Activated CD8-positive, alpha-beta memory T cell treated with anti-CD3 and anti-CD28 coated beads for 48 hours (primary cell): ENCODE measurements at places on chromosomes 2 and 18.

DNA sequence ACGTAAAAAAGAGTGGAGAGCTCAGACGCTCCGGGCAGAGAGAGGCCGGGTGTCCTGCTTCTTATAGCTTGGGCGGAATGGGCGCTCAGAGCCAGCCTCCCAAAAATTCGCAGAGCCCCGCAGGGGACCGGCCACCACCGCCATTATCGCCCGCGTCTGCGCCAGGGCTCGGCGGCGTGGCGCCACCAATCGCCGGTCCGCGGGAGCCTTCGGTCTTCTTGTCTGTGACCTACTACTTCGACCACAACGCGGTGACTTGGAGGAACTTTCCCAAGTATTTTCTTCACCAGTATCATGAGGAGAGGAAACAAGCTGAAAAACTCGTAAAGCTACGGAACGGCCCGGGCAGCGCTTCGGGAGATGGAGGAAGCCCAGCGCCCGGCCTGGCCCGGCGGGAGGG, 1138.1 kb upstream of the CHAC2 start:
- DNase-seq, result no peak

DNA sequence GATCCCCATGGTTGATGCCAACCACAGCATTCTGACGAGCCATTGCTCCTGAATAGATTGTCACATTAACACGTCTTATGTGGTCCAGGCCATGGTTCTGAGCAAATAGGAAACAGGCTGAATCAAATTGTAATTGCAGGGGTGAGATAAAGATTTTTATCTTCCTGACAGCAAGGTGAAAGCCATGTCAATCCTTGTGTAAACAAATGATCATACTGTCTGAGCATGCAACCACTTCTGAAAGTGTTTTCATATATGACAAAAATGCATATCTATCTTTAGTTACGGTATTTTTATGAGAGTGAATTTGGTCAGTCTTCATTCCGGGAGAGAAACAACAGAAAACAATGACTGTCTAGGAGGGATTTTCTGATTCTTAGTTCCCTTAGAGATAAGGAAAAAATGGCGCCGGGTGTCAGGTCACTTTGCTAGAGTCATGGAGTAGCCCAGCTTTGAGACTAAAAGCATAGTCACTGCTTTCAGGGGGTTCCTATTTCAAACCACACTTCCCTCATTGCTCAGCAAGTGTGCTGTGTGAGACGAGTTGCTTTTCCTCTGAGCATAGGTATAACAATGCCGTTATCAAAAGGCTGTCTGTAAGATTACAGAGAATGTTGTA, 958.9 kb downstream of the DCDC2C start:
- DNase-seq, result no peak

DNA sequence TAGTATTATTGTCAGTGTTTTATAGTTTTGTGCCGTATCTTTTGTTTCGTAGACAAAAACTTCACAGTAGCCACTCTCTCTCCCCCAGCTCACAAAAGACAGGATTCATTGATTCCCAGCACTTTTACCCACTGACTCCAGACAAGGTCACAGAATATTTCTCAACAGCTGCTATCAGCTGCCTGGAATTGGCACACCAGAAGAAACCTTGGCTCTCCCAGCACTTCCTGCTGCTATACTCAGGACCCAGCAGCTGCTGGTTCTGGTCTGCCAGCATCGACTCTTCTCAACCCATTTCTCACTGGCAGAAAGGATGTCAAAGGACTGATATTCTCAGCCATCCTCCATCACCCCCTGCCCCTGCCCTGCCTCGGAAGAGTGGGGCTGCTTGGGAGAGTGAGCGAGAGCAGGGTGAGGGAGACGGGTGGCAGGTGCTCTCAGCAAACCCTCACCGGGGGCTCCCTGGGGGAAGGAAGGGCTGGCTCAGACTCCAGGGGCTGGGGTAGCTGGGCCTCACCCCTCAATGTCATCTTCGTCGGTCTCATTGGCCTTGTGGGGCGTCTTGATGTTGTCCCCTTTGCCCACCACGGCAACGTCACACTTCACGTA, 6.1 kb upstream of the OTOF start:
- DNase-seq, result no peak

DNA sequence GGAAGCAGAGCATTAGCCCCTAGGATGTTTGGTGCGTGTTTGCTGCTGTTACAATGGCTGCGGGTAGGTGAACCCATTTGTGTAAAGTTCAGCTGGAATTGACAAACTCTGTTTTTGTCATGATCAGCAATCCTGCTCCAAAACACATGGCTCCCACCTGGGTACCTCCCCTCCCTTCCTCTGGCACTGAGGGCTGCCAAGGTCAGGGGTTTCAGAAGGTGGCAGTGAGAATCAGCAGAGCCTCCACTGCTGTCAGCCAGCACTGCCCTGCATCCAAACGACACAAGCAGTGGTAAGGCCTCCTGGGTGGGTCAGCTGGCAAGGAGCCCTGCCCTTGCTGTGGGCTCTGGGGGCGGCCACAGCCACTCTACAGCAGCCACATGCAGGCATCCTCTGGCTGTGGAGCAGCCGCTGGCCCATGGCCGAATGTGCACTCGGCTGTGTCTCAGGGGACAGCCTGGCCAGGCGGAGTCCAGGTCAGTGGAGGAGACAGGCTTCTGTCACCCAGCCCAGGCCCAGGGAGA, 32.8 kb upstream of the LDLRAD4 start:
- DNase-seq, result no peak

DNA sequence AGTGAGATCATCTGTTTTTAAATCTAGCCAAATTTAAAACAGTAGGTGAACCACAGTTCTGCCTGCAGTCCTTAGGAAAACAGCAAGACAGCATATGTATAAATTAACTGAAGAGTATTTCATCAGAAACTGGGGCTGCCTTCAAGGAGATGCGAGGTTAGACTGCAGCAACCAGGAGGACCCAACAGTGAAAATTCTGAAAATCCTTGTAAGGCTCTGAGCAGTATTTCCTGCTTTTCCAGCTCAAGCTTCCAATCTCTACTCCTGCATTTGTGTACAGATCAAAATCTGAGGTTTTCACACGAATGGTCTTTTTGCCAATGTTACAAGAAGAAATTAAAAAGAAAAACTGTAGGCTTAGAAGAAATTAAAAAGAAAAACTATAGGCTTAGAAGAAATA, 43.7 kb downstream of the CERKL start:
- no peak for DNase-seq

GRCh38 chr2:147100406-147101035, 744.3 kb upstream of the ACVR2A start:
- DNase-seq, result no peak

- no peak for DNase-seq
Measured at GRCh38 chr2:190563646-190564045, 29.1 kb upstream of the NEMP2 start.

DNA sequence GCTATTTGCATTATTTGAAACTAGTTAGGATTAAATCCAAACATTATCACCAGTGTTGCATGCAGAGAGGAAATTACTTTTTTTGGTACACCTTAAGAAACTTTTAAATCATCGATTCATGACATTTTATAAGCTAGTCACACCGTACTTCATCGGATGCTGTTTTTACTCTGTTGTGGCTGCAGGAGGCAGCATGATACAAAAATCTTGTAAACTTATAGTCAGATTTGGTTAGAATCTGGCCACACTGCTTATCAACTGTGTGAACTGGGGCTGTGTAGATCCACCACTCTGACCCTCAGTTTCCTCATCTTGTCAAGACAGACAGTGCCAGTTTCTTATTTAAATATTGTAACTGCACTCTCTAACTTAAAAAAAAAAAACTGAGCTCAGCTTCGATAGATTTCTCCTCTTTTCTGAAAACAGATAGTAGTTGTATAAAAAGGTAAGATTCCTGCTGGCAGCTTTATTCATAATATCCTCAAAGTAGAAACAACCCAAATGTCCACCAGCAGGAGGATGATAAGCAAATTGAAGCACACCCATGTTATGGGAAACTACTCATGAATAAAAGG, 77.8 kb downstream of the RAPGEF4 start:
- no peak for DNase-seq

GRCh38 chr2:240143801-240144648, 3.6 kb upstream of the OTOS start:
- peak; percentile 81 for DNase-seq

DNA sequence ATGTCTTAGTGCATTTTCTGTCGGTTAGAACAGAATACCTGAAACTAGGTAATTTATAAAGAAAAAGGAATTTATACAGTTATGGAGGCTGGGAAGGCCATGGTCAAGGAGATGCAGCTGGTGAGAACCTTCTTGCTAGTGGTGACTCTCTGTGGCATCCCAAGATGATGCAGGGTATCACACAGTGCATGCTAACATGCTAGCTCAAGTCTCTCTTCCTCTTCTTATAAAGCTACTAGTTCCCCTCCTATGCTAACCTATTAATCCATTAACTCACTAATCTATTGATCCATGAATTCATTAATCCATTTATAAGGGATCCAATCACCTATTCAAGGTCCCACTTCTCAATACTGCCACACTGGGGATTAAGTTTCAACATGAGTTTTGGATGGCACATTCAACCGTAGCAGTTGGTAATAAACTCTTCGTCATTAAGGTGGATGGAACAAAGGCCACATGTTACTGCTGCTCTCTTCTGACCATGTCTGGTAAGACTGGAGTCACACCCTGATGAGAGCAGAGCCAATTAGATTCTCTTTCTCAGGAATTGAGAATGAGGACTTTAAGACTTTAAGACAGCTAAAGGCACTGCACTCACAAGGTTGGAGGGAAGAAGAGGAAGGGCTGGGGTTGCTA, 211.6 kb upstream of the SMAD7 start:
- DNase-seq, result no peak

DNA sequence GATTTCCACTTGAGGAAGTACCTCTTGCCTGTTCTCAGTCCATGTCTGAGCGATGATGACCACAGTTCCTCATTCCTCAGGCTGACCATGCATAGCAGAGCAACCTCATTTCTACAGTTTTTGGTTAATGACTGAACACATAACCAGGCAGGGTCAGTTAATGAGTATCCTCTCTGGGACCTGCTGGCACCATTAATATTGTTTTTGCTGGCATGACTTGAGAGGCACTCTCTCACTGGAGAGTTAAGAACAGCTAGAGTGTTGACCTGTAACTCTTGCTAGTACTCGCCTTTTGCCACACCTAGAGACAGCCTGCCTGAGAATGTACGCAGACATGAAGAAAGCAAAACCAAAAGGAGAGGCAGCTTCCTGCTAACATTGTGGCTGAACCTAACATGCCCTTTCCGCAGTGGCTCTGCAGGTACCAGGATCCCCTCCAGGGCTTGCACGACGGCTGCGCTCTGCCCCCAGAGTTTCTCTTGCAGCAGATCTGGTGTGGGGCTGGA, 23.9 kb downstream of the PECR start:
- DNase-seq, result no peak

DNA sequence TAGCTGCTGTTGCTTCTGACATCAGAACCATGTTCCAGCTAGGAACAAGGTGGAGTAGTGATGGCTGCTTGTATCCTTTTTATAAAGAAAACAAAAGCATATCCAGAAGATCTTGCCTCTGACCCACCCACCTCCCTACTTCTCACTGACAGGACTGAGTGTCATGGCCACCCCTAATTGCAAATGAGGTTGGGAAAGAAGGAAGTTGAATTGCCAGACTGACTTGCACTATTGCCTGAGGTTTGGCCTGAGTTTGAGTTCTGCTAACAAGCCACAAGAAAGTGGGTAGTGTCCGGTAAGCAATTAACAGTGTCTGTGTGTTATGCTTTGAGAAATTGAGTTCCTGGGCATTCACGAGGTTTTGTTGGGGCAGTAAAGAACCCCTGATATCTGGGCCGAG, 22.8 kb downstream of the SGPP2 start:
- DNase-seq, result no peak
